ENCODE measurements at places on chromosomes 16 and 17.

- DNase-seq = no peak
Measured at GRCh38 chr17:48333034-48333530, 96.9 kb downstream of the SKAP1 start.

DNA sequence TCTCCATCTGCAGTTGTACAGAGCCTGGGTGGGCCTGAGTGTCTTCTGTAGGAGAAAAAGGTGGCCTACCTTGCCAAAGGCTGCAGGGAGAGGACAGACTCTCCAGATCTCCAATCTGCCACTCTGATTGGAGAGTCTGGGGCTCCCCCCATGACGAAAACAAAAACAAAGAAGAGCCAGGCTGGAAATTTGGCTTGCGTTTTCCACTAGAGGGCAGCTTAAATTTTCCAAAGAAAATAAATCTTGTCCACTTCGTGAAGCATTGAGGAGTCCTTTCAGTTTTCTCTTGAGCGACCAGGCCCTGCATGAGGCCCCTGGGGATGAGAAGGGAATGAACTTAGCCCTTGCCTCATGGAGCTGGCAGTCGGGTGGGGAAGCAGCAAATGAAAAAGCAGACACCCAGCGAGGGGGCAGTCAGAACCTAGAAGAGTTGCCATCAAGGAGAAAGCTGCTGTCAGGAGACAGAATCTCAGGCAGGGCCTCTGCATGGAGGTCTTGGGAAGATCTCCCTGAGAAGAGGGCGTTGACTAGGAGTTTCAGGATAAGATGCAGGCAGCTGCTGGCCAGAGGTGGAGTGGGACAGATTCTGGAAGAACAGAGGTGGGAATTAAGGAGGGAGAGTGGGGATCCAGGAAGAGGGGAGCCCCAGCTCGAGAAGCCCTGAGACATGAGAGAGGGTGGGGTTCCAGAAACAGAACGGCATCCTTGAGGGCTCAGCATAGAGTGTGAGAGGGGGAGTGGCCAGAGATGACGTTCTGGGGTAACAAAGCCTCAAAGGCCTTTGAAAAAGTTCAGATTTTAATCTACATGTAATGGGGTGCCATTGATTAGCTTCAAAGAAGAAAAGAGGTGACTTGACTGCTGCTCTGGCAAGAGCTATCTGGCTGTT lies 8.4 kb upstream of the SHCBP1 start:
- DNase-seq = no peak

GRCh38 chr16:86821895-86822294 lies 243.5 kb downstream of the FOXL1 start:
- DNase-seq = no peak

DNA sequence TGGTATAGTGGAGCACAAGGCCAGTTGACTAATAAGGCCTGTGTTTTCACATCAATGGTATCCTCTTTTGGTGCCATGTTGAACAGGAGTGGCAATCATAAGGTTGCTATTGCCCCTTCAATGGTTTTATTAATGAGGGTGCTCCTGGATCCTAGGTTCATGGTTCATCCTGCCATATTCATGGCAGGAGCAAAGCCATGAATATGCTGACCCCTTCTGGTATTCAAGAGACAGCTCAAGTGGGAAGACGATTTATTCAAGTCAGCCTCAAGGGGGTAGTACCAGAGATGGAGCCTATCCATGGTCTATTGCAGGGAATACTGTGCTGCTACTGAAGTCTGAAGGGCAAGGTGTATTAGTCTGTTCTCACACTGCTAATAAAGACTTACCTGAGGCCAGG lies 2.6 kb downstream of the ABCA9 start:
- no peak for DNase-seq

GRCh38 chr16:58152246-58152868 lies 23.2 kb upstream of the CFAP20 start:
- DNase-seq = no peak

DNA sequence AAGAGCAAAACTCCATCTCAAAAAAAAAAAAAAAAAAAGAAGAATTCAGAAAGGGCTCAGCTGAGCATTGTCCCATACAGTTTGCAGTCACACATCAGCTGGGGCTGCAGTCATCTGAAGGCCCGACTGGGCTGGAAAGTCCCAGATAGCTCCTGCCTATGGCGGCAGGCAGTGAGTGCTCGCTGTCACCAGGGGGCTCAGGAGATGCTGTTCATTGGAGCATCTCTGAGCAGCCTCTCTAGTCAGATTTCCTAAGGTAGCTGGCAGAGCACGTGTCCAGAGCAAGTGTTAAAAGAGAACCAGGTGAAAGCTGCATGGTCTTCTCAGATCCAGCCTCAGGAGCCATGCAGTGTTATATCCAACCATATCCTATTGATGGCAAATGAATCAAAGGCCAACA lies 75.8 kb downstream of the WSCD1 start:
- DNase-seq = no peak

DNA sequence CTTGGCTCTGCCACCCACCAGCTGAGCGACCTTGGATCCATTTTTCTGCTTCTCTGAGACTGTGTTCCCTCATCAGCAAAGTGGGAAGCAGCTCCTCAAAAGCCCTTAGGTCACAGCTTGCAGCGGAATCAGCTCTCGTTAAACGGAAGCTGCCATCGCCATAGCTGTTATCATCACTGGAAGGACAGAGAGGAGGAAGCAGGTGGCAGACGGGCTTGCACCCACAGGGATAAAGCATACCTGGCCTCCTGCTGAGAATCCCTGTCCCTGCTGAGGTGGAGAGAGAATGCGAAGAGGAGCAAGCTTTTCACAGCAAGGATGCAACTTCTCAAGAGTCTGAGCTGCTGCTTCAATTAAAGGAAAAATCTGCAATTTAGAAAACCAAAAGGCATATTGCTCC lies 106.6 kb downstream of the CLEC16A start:
- peak; percentile 33 for DNase-seq

DNA sequence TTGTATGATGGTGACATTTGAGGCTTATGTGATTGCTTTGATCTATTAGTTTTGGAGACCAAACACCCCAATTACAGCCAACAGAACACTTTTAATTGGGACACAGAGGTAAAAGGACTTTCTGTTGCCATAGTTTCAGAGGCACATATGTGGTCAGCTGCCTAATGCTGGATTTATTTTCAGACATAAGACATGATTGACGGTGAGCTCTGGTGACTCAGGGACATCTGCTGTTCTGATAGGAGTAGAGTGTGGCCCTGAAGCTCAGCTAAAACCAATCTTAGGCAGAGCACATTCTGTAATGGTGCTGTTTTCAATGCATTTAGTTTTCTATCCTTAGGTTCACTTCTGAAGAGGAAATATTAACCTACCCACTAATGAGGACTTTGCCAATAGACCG lies 247.1 kb downstream of the UTP18 start:
- DNase-seq = peak; percentile 40

DNA sequence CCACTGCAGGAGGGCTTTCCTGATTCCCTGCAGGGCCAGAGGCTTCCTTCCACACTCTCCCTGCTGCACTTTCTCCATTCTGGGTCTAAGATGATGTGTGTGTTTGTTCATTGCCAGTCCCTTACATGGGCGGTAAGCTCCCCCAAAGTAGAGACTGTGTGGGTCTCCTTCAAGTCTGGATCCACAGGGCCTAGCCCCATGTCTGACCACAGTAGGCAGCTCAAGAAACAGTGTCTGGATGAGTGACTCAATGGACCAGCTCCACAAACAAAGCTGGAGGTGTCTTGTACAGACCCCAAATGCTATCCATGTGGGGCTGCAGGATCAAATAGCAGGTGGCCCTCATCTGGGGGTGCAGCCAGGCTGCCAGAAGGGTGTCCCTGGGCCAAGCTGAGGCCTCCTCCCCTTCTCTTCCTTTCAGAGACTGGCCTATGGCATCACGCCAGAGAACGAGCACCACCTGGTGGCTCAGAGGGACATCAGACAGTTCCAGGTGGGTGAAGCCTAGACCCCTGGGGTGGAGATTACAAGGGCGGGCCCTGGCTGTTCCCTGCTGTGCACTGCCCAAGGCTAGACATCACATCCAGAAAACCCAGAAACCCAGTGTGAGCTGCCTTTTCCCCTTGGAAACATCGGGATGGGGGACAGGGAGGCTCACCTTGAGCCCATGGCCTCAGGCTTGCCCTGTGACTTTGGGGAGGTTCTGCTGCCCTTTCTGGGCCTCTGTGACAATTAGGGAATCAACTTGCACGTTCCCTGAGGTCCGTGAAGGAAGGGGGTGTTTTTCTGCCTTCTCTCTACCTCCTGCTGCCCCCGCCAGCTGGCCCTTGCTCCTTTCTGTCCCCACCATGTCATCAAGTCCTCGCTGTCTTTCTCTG lies 45.9 kb downstream of the SLC6A2 start:
- DNase-seq = peak; percentile 68

DNA sequence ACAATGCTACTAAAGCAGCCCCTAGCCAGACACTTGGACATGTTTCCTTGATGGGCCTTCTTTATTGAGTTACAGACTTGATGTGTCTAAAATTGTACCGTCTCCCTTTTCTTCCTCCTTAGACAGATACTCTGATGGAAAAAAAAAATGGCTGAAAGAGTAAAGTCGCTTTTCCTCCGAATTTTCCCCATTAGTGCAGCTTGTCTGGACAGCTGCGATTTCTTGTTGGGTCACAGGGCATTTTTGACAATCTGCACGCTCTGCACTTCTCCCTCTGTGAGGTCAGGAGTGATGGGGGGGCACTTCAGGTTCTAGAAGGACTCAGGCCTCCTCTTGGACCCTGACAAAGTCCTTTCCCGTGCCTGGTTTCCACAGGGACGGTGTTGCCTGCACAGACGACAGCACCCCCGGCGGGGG lies 968 bp upstream of the PRKAR1A start:
- no peak for DNase-seq

DNA sequence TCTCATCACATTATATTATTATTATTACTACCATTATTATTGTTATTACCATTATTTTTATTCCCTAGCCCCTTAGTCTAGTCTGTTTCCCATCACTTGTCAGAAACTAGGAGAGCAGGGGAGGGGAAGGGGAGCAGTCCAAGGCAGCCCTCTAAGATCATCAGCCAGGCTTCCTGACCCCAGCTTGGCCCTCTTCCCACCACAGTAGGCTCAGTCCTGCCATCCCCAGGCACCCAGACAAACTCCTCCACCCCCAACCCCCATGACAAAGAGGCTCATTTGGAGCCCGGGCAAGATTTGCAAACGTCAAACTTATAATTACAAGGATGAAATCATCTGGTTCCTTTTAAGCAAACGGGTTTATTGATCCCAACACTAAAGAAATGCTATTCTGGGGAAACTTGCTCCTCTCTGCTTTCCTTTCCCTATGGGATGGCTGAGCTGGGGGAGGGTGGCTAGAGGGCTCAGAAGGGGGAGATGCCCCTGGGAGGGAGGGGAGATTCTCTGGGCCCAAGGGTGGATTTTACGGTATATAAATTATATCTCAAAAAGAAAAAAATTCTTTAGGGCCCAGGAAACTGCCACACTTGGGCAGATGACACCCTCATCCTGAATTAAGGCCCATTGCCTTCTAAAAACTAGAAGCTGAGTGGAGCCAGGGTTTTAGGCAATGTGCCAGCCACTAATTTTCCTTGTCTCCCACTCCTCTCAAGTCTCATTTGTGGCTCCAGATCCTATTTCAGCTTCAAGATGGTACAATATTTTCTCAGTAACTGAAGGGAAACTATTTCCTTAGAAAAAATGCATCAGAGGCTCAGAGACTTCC lies 4.4 kb upstream of the CBFB start:
- no peak for DNase-seq

Measured in NCI-H2081 (cell line).